ENCODE measurements at places on chromosomes 4 and X.

DNA sequence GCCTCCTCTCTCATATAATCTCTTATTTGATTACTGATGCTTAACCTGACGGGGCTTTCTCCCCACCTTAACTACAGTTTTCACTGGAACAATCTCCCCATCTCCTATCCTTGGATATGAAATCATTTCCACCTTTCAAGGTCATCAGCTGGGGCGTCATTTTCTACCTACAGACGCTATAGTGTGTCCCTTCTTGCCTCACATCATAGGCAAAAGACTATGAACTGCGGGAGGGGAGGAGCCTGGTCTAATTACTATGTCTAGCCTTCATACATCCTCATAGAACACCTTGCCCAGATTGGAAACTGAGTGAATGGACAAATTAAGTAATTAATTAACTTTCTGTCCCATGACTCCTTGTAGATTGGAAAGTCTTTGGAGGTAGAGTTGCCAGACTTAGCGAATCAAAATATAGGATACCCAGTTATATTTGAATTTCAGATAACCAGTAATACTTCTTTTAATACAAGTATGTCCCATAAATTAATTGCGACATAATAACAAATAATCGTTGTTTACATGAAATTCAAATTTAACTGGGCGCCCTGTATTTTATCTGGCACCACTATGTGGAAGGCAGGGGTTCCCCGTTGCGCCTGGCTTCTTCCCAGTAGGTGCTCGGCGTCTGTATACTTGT lies 752 bp upstream of the ATP6AP2 start:
- DNase-seq = peak; percentile 2

GRCh38 chrX:53249408-53250042 lies 24.5 kb upstream of the KDM5C start:
- DNase-seq = no peak

DNA sequence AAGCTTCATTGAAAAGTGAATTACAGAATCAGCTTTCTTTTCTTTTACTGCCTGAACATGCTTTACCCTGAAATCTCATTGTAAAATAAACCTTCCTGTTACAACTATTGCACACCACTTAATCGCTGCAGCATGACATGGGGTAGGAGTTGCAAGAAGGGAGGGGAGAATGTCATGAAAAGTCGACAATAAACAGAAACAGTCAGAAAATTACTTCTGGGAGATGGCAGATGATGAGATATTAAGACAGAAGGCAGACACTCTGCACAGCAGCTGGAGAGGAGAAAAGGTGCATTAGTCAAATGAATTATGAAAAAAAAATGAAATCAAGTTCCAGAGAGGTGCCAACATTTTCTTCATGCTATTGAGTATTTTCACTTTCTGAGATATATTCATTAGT lies 287.7 kb downstream of the PCDH7 start:
- DNase-seq = no peak

DNA sequence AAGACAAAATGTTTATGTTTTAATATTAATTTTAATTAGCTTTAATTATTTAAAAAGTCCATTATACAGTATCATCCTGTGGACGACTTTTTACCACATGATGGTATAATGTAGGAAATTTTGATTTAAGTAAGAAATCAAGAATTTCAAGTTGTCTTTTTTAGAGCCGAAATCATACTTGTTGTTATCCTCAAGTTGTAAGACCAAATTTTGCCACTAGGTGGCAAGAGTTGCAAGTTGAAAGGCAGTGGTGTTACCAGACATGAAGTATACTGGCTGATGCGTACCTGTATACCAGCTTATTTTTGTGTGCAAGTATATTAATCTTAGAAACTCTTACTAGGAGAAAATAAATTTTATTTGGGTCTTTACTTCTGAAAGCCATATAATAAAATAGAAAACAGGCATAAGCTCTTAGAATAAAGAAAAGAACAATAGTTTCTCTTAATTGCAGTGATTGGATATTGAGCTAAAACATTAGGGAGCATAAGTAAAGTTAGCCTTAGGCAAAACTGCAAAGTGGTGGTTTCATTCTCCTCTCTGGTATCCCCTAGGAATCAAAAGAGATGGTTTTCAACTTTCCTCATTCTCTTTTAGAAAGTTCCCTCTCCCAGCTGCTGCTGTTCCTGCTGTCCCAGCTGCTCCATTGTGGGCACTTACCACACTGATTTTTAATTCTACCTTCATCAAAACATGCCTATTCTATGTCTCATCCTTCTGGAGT lies 118.0 kb upstream of the WDFY3 start:
- DNase-seq = peak; percentile 63

GRCh38 chrX:55201930-55202579 lies 18.1 kb upstream of the PAGE5 start:
- no peak for DNase-seq

- DNase-seq = no peak
These were observed 27.5 kb downstream of the RUFY3 start for GRCh38 chr4:70749313-70749712.

DNA sequence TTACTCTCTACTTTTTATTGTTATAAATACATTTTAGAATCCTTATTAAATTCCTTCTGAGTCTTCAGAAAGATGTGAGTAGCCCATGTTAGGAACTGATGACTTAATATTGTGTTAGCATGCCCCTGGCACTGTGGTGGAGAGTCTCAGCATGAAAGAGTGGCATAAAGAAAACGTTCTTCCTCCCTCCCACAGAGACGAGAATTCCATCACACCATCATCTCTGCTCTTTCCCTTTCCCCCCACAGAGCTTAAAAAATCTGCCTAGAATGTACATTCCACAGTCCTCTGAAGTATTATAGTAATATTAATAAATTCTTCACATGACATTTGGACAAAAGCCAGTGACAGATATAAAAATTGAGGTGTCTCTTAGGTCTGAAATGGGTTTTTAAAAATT lies 117.8 kb upstream of the DKK2 start:
- DNase-seq = no peak

DNA sequence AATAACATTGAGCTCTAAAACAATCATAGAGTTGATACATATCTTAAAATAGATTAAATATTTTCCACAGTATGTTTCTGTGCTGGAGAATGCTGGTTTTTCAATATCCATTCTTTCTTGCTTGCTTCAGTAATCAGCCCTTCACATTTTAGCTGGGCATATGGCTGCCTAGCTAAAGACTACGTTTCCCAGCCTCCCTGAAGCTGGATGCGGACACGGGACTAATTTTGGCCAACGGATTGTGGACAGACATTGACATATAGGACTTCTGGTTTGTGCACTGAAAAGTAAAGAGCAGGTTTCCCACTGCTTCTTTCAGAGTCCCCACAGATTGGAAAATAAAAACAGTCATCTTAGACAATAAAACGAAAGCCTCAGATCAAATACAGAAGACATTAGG lies 97.3 kb downstream of the COL25A1 start:
- no peak for DNase-seq

DNA sequence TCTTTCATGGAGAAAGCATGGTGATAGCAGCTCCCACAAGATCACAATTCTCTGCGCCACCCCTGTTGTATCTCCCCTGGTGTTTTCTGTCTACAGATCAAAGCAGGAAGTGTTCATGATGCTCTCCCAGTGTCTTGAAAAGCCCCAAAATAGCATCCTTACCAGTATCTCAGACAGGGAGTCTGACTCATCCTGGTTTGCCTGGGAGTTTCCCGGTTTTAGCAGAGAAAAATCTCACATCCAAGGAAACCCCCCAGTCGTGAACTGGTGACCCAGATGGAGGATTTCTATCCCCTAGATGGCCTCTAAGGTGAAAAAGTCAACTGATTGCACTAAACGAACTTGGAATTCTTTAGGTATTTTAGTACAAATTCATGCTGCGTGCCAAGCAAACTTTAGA lies 64.3 kb upstream of the NR0B1 start:
- DNase-seq = no peak

GRCh38 chrX:11427453-11428071 lies 134.3 kb downstream of the AMELX start:
- DNase-seq = no peak

DNA sequence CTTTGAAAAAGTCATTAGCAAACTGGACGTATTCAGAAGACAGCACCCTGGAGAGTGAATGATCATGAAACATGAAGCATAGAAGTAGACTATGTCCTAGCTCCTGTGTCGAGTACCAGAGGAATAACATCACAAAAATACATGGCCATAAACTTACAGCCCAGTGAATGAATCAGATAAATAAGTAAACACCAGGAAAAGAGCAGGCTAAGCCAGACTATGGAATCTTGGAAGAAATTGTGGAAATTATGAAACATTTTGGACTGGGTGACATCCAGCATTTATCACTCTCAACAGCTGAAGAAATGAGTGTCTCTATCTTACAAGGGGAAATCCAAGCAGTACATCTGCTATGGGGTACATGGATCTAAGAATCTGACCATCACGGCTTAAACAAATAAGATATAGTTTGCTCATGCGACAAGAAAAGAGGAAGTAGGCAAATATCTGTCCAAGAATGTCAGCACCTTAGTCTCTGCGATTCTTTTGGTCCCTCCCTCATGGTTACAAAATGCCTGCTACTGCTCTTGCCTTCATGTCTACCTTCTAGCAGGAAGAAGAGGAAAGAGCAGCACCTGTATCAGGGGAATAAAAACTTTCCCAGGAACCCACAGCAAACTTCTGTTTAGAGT lies 481.5 kb downstream of the BCOR start:
- no peak for DNase-seq

GRCh38 chr4:26130173-26130572 lies 190.6 kb upstream of the RBPJ start:
- DNase-seq = no peak

- no peak for DNase-seq
These were observed 200.6 kb upstream of the RBPJ start for GRCh38 chr4:26120098-26120825.

GRCh38 chrX:72029483-72030411 lies 102.0 kb downstream of the RTL5 start:
- DNase-seq = peak; percentile 35

- no peak for DNase-seq
These were observed 1064.4 kb downstream of the PCDH7 start for GRCh38 chr4:31784558-31784957.

GRCh38 chrX:2566055-2566454 lies 65.3 kb upstream of the DHRSX start:
- DNase-seq = no peak

GRCh38 chr4:71680706-71681105 lies 103.2 kb downstream of the GC start:
- DNase-seq = no peak

DNA sequence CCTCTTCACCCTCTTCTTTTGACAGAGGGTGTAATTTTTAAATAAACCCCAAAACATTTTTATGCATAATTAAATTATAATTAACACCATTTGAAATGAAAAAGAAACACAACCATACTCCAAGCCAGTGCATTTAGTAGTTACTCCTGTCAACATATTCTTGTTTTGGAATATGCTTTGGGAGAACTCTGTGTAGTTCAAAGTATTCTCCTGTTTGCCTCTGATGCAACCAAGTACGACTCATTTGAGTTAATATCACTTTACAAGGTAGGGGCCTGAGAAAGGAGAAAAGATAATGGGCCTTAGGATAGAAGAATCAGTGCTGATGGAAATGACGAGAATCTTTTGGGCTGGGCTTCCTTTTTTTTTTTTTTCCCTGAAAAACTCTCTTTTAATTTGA lies 2.7 kb downstream of the PTPN13 start:
- DNase-seq = no peak

- peak; percentile 84 for DNase-seq
These were observed 20.4 kb downstream of the TMEM131L start for GRCh38 chr4:153486281-153487151.
